Endothelial cell of umbilical vein (primary cell): ENCODE measurements at places on chromosomes 11 and 22. TPM values are rescaled to one million over a fixed set of nuclear protein-coding genes. Genes with fewer than 3 reads are reported as not detected.

Gene KRTAP5-2
- total RNA-seq: not detected in 2 replicates

Gene VSIG10L2
- not detected in 2 replicates for total RNA-seq

Gene MRGPRF
- total RNA-seq: not detected in 2 replicates

Gene LARGE1
- total RNA-seq: 4.4 TPM in 2 replicates

Gene NLRP6
- not detected in 2 replicates for total RNA-seq

Gene GAL
- total RNA-seq: 6.1 and 9.8 TPM in 2 replicates

Gene CELSR1
- 2.1 and 3.7 TPM in 2 replicates for total RNA-seq

Gene MYO7A
- total RNA-seq: 1.4 and 3.6 TPM in 2 replicates

Gene GLYAT
- not detected in 2 replicates for total RNA-seq
